ENCODE measurements at places on chromosomes 5 and 9.

DNA sequence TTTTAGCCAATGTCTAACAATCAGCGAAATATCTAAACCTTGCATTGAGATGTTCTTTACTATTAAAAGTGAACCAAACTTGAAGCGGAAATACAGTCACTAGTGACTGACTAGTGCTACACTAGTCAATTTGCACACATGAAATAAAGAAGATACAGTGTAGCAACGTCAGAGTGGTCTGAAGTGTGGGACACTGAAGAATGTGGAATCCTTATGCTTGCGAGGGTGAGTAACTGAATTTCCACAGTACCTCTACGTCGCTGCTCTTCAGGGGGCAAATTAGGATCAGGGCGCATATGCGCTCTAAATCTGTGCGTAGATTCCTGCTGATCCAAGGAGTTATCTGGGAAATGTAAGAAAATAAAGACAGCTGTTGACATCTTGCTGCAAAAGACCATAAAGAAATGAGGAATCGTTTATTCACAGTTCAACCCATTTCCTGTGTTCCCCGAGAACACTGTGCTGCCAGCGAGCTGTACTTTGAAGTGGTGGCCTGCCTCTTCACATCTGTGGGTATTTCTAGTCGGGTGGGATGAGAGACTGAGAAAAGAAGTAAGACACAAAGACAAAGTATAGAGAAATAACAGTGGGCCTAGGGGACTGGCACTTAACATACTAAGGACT lies 39.8 kb upstream of the FLT4 start:
- no peak for DNase-seq

DNA sequence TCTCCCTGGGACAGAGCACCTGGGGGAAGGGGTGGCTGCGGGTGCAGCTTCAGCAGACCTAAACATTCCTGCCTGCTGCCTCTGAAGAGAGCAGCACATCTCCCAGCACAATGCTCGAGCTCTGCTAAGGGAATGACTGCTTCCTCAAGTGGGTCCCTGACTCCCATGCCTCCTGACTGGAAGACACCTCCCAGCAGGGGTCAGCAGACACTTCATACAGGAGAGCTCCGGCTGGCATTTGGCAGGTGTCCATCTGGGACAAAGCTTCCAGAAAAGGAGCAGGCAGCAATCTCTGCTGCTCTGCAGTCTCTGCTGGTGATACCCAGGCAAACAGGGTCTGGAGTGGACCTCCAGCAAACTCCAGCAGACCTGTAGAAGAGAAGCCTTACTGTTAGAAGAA lies 77.2 kb downstream of the SLCO6A1 start:
- no peak for DNase-seq

- DNase-seq: peak; percentile 73
Measured at GRCh38 chr5:34838785-34839714, at the start of gene TTC23L. TTC23L (plus strand) TSS chr5:34839164; CDS start chr5:34840672, 1,508 bp downstream.

DNA sequence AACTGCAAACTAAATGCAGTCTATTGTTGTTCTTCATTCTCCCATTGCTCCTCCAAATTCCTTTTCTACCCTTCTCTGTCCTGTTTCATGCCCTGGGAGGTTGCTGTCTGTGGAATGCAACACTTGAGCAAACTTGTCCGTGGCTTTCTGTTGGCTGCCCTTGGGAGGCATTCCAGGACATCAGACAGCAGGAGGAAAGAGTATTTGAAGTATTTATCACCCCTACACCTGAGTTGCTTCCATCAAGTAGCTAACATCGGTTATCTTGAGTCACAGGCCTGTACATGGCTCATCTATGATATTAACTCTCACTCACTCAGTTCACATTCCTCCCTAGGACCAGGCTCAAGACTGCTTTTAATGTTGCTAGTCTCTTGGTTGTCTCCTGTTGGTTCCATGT lies 803.4 kb upstream of the CDH6 start:
- DNase-seq: no peak

DNA sequence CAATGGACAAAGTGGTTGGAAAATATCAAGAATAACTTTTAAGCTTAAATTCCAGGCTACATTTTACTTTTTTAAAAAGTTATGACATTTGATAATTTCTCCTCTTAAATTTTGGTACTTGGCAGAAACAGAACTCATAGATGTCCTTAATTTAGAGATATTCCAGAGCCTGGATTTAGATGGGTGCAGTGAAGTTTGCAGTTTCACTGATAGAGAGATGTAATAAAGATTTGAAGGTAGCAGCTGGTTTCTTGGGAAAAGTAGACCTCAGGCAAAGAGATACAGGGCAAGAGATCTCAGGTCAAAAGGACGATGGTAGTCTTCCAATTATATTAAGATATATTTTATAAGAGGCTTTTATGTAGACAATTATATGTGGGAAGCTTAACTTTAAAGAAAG lies 134.6 kb downstream of the ISL1 start:
- DNase-seq: no peak

GRCh38 chr5:82405618-82406204 lies 127.6 kb upstream of the RPS23 start:
- no peak for DNase-seq

DNA sequence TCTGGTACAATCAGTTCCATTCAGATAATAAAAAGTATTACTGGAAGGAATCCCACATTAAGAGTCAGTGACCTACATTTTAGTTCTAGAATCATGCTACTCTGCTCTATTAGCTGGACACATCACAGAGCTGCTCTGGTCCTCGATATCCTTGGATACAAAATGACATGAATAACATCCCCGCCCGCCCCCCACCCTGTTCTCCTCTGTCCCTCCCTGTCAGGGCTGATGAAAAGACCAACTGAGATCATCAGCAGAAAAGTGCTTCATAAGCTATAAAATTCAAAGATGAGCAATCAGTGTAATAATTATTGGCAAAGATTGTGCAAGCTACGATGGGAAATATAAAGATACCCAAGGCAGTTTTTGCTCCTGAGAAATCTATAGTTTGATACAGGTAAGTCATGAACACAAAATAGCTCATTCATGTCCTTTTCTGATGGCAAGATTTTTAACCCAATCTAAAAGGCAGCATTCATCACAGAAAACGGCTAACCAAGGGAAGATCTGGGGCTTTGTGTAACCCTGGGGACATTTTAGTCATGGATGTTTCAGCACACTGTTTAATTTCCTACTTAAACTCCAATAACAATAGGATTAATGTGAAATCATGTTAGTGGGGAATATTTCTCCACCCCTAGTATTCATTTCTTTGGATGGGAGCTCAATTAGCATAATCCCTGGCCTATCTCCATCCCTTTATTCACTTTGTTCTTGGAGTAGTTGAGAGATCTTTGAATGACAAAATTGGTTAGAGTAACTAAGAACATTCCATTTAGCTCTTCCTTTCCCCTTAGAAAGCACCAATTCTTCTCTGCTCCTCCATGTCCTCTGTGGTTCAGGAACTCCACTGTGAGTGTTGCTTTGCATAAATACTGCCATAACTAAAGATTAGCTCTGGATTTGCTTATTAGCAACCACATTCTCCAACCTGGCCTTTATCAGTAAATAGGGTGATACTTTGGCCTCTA lies 459.4 kb upstream of the GRIA1 start:
- DNase-seq: no peak

DNA sequence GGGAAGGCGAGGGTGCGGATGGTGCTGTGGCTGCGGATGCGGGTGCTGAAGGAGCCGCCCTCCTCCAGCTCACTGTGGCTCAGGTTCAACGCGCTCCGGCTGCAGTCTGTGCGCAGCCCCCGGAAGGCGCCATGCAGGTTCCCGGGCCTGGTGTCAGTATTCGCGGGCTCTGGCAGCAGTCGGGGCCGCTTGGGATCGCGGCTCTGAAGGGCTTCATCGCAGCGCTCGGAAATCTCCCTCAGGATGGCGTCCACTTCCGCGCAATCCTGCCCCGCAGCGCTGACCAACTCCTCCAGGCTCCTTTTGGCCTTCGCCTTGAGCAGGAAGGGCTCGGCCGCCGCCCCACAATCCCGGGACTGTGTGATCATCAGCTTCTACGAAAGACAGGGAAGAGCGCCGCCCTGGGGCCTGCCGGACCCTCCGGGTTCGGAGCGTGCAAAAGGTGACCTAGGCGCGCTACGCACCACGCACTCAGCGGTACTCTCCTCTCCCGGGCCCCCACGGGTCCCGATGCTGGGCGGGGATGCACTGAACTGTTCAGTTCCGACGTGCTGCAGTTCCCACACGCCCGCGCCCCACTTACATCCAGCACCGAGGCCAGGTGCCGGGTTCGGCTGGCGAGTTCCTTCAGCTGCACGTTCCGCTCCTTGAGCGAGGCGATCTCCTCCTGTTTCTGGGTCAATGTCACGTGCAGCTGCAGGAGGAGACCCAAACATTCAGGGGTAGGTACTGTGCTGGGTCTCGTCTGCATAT lies 6.5 kb downstream of the MCIDAS start:
- DNase-seq: no peak

DNA sequence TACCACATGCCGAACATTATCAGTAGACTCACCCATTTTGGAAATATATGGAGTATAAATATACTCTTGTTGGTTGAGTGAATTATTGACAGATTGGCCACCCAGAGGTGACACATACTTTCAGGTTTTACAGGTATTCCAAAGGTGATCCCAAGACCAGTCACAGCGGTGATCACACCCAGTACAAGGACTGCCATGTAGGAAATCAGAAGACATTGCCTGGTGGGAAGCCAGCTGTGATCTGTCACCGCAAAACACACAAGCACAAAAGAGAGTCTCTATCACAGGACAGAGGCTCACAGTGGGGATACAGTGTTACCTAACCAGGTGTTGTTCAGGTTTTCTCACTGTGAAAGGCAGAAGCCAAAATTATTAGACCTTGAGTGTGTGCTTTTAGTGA lies 15.8 kb downstream of the BTF3 start:
- DNase-seq: no peak

DNA sequence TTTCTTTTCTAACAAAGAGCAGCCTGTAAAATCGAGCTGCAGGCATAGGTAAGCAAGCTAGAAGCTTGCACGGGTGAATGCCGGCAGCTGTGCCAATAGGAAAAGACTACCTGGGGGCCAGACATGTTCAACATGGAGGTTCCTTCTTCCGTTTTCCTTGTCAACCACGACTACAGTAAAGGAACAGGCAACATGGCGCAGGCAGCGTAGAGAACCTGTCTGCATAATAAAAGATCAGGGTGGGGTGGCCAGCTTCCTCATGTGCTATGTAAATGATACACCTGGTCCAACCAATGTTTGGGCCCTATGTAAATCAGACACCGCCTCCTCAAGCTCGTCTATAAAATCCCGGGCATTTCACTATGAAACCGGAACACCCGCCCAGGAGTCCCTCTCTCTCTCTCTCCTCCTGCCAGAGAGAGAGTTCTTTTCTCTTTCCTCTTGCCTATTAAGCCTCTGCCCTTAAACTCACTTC lies 103.8 kb upstream of the LIFR start:
- peak; percentile 71 for DNase-seq

- DNase-seq: no peak
Measured at GRCh38 chr5:88887342-88887741, 4.4 kb upstream of the MEF2C start.

- DNase-seq: no peak
Measured at GRCh38 chr9:106921341-106921899, 58.5 kb downstream of the ZNF462 start.

DNA sequence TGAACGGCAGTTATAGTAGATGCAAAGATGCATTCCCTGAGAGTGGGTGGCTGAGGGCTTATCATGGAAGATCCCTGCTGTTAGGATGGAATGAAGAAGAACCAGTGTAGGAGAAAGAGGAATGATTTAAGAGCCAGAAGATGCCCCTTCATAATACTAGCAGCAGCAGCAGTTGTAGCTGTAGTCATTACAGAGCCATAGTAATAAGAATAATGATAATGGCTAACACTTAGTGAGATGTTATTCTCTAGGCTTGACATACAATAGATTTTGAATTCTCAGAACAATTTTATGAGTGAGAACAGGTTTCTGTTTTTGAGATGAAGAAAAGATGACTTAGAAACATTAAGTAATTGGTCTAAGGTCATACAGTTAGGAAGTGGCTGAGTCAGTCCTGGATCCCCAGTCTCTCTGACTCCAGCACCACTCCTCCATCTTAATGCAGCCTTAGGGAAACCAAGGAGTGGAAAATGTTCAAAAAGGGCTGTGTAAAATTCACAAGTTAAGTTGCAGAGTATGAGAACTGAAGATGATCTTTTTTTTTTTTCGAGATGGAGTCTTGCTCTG lies 459.4 kb upstream of the SGCD start:
- DNase-seq: no peak

GRCh38 chr5:159273923-159274322 lies 10.8 kb downstream of the UBLCP1 start:
- DNase-seq: no peak

DNA sequence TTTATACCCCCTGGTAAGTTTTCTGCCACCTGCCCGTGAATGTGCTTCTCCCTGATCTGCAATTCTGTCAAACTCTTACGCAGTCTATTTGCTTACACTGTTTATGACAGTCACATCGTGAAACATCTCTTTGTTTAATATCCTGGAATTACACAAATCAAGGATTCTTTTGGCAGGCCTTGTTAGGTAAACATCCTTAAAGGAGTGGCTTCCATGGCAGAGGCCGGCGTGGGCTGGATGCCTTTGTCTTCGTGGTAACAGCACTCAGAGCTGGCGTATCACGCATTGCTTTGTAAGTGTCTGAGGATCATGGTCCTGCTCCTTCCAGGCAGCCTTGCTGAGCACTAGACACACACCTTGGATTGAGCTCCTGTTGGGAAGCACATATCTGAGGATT lies 145.7 kb downstream of the IRX1 start:
- DNase-seq: no peak

- DNase-seq: no peak
Measured at GRCh38 chr9:16664211-16664610, 206.3 kb downstream of the BNC2 start.

Data from NCI-H1694 (cell line).